ENCODE measurements at places on chromosomes 13 and 19. TPM values are rescaled to one million over a fixed set of nuclear protein-coding genes. Genes with fewer than 3 reads are reported as not detected.

IRGQ gene
- total RNA-seq, result 20.1 TPM

CD320 gene
- total RNA-seq, result 34.0 TPM

LIM2 gene
- total RNA-seq, result not detected

SMIM44 gene
- total RNA-seq, result not detected

TGFBR3L gene
- total RNA-seq, result 9.9 TPM

CGB1 gene
- not detected for total RNA-seq

POU2F2 gene
- total RNA-seq, result under 0.01 TPM

TSHZ3 gene
- total RNA-seq, result 1.3 TPM

DNA sequence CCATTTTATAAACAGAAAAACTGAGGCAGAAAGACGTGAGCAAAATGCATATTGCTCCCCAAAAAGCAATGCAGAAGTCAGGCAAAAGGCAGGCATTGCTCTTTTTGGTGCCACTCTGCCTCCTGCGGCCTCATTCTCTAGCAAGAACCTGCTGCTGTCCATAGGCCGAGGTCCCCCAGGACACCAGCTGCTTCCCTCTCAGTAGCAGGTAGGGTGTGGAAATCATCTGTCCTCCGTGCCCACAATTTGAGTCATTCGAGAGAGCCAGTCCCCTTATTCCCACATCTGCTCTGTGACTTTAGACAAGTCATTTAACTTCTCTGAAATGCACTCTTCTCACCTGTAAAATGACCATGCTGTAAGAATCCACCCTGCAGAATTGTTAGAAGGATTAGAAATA is 50.0 kb downstream of the TNFRSF19 start:
- no peak for DNase-seq

DNA sequence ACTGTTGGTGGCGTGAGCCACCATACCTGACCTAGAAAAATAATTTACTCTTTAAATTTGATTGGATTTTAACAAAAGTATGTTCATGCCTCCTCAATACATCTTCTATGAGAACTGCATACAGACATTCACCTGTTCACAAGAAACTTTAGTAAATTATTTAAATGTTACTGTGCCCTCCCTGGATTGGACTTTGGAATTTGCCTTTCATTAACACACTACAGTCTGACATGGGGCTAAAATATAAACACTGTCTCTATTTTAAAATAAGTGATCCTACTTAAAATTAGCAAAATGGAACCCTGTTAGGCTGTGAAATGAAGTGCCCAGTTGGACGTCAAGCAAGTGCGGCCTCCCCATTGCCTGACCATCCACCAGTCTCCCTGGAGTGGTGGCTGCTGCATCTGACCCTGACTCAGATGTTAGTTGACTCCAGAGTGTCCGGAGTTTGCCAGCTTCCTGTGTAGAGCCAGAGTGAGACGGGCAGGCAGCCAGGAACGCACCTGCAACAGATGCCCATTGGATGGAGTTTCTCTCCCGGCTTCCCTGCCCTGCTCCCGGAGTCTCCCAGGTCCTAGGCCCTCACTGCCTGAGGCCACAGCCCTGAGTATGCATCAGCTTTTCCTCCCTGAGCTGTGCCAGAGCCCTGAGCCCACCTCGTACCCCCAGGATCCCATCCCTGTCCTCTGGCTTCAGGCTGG is 45.9 kb upstream of the ATP11A start:
- peak; percentile 92 for DNase-seq

DNA sequence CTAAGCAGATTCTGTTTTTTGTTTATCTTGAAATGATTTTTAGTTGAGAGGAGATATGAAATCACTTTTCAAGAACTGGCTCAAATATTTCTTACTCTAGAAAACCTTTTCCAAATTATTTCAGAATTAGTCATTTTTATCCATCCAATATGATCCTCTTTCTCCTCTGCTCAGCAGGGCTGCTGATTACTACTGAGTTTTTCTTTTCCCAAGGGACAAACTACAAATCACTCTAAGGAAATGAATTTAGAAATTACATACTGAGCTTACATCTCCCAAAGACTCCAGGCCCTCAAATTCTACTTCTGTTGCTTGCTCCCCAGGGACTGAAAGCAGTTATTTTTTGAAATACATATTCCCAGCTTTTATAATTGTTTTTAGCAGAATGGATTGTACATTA is 87.4 kb upstream of the UFM1 start:
- no peak for DNase-seq

DNA sequence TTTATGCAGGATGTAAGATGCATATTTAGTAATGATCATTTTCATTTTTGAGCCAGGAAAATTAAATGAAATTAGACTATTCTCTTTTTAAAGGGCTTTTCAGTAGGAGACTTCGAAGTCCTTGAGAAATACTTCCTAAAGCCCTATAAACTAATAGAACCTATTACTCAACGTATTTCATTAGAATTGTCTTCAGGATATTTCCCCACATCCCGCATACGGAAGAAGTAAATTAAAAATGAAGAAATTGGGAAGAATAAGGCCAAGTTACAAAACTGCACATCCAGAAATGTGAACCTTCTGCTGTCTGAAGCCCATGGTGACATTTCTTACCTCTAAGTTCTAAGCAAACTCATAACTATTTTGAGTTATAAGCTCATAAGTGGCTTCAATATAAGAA is 66.5 kb downstream of the RXFP2 start:
- no peak for DNase-seq

DNA sequence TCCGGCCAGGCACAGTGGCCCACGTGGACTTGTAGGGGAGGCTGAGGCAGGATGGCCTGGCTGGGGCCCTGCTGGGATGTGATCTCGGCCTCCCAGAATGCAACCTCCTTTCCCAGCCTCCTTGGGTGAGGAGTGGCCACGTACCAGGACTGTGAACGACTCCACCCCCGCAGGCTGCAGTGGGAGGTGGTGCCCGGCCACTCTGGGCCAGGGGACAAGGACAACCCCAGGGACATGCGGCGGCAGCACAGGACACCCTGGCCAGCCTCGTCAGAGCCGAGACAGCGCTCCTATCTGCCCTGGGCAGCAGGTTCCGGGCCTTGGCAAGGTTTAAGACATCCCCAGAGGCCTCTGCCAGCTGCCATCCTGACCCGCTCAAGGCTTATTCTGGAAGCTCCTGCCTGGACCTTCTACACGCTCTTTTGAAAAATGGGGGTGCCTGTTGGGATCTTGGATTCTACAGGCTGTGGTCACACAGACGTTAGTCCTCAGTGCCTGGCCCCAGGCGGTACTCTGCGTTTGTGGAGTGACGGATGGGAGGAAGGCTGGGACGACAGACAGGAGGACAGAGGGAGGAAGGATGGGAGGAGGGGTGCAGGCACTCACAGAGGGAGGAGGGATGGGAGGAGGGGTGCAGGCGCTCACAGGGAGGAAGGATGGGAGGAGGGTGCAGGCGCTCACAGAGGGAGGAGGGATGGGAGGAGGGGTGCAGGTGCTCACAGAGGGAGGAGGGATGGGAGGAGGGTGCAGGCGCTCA is 19.9 kb upstream of the CACTIN start:
- DNase-seq, result no peak

DNA sequence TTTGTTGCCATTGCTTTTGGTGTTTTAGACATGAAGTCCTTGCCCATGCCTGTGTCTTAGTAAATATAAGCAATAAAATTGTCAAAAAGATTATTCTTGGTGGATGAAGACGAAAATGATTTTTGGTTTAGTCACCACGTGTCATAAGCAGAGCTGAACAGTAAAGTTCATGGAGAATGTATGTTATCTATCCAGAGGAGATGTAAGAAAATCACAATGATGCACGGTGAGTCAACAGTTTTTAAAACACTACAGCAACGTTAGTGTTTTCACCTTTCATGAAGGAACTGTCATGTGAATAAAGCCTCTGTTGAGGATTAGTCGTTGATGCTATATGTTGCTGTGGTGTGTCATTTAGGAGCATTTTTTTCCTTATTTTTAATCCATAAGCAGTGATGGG is 137.6 kb downstream of the GPC6 start:
- DNase-seq, result no peak

GRCh38 chr13:21957833-21958232 is 287.0 kb downstream of the FGF9 start:
- no peak for DNase-seq

DNA sequence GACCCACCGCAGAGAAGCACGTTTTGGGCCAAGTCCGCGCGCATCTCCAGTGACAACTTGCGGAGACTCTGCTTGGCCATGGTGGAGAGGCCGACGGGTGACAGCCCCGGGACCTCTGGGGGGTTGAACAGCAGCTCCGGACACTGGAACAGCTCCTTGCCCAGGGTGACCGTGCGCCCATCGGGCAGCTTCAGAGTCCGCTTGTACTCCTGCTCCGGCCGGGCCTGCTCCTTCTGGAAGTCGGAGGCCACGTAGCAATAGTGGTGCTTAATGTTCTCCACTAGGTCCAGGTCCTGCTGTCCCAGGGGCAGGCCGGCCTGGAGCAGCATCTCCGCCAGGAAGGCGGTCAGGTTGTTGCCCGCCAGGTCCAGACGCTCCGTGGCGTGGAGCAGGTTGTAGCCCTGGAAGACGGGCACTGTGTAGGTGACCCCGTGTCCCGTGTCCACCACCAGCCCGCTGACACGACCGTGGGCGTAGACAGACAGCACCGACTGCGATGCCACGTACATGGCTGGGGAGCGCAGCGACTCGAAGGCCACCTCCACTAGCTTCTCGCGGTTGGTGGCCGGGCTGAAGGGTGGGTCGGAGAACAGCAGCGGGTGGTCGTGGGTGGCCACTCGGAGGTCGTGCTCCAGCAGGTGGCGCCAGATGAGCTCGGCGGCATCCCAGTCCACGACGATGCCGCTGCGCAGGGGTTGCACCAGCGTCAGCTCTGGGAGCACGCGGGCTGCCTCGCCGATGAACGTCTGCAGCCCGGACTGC is 743 bp downstream of the ACTL9 start:
- DNase-seq, result no peak

- no peak for DNase-seq
These were observed 96.5 kb downstream of the MIPEP start for GRCh38 chr13:23792680-23793079.

GRCh38 chr13:42812316-42812715 is 30.9 kb downstream of the FAM216B start:
- DNase-seq, result no peak

DNA sequence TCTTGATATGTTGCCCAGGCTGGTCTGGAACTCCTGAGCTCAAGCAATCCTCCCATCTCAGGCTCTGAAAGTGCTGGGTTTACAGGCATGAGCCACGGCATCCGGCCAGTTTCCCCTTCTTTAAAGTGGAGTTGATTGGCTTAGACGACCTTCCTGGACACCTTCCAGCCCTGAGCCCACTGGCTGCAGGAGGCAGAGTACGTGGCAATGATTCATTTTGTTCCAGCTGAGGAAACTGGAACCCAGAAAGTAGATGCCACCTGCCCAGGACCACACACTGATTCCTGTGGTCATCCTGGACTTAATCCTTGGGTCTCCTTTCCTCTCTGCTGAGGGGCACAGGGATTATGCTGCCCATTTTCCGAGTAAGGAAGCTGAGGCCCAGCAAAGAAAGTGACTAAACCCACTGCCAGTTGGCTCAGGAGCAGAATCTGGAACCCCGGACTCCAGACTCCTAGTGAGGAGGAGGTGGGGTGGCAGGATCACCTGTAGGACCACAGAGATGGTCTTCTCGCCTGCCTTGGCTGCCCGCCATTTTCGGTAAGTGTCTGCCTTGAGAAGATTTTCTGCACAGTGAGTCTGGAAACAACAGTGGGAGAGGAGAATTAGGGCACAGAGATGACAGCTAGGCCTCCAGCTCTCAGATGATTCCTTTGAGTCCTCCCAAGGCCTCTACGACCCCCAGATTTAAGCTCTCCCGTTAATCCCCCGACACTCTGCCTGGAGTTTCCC is 737 bp downstream of the XRCC1 start:
- DNase-seq, result no peak

DNA sequence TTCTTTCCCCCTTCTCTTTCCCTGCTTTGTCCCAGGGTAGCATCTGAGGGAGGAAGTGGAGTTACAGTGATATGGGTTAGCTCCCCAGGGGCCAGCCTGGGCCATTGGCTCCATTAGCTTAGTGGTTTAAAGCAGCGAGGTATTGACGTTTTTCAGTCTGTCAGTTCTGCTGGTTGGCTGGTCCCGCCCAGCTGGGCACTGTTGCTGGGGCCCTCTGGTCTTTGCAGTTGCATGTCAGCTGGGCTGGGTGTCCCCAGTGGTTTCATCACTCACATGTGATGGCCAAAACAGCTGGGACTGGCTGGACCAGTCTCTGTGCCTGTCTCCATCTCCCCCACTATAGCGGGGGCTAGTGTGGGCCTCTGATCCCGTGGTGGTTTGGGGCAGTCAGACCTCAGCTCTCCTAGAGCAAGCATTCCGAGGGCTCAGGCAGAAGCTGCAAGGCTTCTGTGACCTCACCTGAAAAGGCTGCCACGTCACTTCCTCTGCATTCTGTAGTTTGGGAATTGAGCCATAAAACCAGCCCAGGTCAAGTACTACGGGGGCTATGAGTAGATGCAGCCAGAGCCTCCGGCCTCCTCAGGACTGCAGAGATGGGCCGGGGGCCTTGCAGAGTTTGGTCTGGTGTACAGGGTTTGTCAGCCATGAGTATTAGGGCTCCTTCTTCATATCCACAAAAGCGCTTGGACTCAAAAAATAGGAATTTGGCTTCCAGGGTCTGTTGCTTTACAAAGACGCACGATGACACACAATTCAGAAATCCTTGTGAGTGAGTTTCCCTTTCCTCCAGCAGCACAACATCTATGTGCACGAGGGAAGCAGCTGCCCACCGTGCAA is 30.0 kb downstream of the TSSK6 start:
- no peak for DNase-seq
